ENCODE measurements at places on chromosomes 3 and 15.

DNA sequence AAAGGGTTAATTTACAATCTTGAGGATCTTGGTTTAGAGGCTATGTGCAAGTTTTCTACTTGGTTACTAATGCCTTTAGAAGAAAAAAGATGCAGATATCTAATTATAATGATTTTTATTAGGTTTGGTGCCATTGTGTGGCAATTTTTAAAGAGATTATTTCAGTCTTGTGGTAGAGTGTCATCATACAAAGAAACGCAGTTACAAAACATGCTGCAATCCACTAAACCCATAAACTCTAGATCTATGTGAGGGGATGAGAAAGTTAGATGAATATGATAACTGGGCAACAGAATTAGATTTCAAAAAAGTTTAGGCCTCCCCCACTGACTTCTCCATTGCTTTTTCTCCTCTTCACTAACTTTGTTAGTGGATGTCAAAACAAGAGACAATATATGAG is 106.0 kb downstream of the ARPP21 start:
- DNase-seq = no peak

GRCh38 chr3:139113993-139114375 is 69.3 kb upstream of the PRR23C start:
- no peak for DNase-seq

DNA sequence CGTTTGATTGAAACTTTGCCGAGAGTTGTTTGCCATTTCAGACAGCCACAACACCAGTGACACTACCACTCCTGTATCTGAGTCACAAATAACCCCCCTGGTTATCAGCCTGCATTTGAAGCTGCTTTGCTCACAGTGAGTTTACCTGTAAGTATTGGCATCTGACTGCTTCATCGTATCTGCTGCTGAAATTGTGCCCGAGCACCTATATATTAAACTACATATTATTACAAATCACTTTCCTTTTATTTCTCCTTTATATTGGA is 39.2 kb upstream of the SPSB4 start:
- DNase-seq = no peak

- DNase-seq = peak; percentile 60
Observed at GRCh38 chr3:132180337-132180791, 136.8 kb upstream of the ACP3 start.

DNA sequence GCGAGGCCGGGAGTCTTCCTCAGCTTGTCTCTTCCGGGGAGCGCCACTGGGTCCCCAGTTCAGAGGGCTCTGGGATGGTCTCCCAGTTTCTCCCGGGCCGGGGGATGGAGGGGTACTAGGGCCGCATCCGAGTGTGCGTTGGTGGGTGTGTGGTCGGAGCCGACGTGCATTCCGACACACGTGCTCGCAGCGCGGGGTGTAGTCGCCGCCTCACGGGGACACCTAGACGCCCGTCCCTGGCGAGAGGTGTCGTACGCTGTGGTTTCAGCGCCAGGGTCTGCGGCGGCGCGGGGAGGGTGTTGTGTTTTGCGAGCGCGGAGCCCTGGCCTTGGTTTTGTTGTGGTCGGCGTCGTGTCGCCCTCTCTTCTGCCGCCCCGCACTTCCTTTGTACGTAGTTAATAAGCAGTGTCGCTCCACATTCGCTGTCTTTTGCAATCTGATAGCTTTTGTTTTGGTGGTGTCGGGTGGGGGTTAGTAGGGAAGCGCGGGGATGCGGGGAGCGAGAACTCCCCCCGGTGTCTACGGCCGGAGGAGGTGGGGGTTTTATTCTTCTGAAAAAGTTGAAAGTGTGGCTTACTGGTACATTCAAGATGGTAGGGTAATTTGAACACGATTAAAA is 2.2 kb downstream of the IGF1R start:
- no peak for DNase-seq

DNA sequence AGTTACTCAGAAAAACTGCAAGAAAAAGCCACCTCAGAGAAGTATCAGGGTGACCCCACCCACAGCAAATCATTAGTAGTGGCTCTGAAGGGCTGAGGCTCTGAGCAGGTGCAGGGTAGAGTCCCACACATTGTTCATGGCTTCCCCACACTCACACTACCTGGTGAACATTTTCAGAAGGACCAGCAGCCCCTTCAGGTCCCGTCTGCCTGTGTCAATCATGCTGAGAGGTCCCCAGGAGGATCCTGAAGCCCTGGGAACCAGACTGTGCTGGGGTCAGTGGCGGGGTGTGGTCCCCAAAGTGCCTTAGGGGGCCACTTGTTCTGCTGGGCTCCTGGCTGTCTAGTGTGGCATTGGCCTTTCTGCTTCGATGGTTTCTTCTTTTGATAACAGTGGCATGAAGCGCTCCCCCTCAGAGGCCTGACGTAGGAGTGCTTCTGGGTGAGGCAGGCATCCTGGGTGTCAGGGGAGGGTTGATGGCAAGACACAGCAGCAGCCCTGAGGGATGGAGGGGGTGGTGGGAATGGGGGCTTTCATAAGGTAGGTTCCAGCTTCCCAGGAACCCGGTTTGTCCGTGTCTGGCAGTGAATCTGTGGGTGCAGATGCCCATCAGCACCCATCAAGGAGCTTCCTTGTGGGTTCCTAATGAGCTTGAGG is 19.0 kb upstream of the FANCD2 start:
- DNase-seq = no peak

- no peak for DNase-seq
Observed at GRCh38 chr15:41801850-41802455, 25.9 kb upstream of the JMJD7 start.

- DNase-seq = no peak
Observed at GRCh38 chr3:129118745-129119144, 2.9 kb downstream of the RAB43 start.

GRCh38 chr3:57559526-57559925 is 3.5 kb downstream of the PDE12 start:
- DNase-seq = no peak

DNA sequence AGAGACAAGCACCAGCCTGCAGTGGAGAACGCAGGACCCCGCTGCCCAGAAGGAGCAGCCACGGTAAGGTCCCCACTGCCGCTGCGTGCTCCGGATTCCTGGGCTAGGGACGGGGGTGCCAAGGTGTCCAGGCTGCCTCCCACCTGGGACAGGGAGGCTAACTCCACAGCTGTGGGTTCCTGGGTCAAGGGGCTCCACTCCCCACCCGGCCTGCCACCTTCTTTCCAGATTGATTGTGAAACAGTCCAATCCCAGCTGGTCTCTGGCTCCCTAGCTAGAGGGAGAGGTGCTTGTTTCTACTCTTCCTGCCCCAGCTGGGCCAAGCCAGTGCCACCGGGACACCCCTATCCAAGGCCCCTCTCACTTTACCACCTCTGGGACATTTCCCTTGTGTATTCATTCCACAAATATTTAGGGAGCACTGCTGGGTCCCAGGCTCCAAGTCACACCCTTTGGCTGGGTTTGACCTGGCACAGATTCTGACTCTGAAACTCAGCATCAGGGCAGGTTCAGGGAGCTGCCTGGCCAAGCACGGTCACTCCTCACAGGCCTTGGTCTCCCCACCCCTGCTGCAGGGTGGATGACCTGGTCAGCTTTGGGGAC is 1.9 kb downstream of the PAK6 start:
- DNase-seq = no peak

DNA sequence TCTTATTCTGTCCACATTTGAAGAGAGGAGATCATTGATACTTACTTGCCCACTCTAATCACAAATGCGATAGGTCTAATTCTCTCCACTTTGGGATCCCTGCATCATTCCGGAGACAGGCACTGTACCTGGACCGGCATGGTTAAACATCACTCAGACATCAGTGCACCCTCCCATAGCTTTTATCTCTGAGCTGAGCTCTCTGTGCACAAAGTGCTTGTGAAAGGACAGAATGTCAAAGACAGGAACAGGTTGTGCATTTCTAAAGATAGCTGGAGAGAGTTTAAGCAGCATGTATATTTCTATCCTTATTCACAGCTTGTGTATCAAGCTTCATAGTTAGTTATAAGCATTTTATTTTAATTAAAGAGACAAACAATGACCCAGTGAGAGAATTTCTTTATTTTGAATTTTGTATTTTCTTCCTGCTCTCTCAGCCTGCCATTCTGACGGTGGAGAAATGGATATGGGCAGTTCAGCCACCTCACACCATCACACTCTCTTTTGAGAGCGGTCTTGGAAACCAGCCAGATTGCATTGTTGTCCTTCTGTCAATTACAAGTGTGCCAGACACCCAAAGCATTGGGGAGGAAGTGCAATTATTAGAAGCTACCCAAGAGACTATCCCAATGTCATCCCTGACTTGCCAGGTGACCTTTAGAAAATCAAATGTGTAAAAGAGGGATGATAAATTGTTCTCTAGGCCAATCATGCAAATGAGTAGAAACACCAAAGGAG is 65.2 kb upstream of the CHL1 start:
- DNase-seq = no peak

DNA sequence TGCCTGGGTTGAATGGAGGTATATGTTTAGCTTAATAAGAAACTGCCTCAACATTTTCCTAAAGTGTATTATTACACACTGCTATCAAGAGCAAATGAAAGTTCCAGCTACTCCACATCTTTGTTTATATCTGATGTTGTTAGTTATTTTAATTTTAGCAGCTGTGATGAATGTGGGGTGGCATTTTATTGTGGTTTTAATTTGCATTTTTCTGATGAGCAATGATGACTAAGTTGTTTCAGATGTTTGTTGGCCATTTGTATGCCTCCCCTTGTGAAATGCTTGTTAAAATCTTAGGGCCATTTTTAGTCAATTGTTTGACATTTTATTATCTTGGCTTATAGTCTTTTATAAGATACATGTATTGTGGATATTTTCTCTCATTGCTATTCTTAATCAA is 260.4 kb upstream of the SLCO3A1 start:
- DNase-seq = no peak

DNA sequence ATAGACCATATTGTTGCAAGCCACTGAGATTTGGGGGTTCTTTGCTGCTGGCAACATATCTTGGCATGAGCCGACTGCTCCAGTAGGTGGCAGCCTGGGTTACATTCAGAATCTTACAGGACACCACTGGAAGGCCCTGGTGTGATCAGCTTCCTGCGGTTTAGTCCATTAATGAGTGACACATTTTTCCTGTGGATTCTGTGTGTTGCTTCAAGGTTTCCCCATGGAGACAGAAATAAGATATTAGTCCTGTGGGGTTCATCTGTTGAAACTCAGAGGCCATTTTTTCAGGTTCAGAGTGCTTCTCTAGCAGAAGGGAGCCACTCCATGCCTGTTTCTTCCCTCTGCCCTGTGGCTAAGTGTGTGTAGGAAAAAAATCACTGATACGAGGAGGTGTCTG is 116.2 kb downstream of the MFSD1 start:
- peak; percentile 25 for DNase-seq

DNA sequence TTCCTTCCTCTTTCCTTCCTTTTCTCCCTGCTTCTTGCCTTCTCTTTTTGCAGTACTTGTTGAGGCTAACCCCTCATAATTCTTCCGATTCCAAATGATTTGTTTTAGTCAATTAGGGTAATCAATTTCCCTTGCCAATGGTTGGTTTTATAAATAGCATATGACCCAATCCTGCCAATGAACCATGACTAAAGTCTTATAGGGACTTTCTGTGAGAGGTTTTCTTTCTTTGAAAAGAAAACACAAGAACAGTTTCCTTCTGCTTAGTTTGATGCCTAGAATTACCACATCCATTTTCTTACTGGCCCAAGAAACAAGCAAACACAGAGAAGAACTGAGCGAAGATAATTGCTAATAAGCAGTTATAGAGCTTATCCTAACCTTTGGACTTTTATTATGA is 292.5 kb upstream of the SATB1 start:
- no peak for DNase-seq

DNA sequence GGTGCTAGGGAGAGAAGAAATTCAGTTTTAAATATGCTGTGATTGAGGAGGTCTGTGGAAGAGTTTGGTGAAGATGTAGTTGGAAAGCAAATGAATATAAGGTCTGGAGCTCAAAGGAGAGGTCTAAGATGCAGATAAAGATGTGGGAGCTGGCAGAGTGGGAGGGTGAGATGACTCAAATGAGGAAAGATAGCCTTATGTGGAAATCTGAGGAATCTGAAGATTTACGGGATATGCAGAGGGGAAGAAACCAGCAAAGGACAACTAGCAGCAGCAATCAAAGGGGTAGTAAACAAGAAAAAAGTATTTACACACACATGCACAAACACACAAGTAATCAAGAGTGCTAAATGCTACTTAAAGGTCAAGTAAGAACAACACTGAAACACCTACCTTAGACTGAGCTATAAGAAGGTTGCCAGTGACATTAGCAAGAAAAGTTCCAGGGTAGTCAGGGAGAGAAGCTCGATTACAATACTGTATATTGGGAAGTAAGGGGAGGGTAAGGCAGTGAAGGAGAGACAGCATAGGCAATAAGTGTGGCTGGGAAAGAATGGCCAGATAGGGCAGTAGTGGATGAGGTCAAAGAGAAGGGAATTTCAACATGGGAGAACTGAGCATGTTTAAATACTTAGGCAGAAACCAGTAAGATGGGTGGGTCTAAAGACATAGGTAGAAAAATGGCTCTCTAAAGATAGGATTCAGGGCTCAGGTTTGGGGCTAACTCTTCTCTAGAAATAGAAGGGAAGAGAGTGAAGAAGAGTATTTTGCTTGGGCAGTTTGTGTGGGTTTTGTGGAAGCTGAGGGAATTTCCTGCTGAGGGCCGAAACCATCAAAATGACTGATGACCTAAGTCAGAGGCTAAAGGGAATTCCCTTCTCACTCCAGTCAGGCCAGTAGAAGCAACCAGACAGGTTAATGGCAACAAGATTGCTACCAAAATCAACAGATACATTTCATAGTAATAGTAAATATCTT is 8.9 kb downstream of the CMTM6 start:
- no peak for DNase-seq

DNA sequence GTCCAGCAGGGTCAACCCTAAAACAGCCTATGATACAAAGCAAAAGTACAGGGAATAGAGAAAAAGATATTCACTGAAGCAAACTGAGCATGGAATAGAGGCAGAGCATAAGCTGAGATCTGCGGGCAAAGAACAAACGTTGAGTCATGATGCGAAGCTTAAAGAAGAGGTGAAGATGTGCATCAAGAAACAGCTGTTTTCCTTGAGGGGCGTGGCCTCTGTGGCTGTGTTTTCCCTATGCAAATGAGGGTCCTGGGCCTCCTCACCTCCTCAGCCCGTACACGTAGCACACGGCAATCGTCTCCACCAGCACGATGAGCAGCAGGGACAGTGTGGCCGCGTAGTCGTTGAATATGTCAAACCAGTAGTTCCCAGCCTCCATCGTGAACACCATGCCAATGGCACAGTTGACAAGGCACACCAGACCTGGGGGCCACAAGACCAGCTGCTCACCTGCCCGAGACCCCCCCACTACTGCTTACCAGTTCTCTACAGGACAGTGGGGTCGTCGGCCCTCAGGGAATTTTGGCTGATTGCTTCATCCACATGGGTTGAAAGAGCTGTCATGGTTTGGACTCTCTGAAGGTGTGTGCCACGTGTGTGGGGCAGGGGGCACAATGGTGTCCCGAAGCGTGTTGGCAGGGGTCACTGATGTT is 33.6 kb downstream of the SLC6A20 start:
- no peak for DNase-seq

DNA sequence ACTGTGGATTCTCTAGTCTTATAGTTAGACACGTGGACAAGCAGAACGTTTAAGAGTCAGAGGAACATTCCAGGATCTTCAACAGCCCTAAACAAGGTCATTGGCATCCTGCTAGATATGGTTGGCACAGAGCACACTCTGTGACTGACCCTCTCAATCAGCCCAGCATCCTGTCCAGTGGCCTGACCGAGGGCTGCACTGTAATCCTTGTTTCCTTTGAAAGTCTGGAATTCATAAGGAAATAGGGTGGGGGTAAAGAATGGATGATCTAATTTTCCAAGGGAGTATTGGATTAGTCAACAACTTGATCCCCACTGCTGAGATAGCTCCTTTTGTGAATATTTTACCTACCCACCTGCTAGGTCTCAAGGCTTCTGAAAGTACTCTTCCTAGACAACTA is 94.5 kb upstream of the DLG1 start:
- DNase-seq = no peak
